H9 (cell line): ENCODE measurements at places on chromosomes 13 and 19. TPM values are rescaled to one million over a fixed set of nuclear protein-coding genes. Genes with fewer than 3 reads are reported as not detected.

Gene VSIG10L
- total RNA-seq, result 5.3 and 5.6 TPM in 2 replicates

Gene MISP
- 0.44 and 0.83 TPM in 2 replicates for total RNA-seq

Gene CFD
- 1.9 and 2.8 TPM in 2 replicates for total RNA-seq

Gene CEBPG
- 33.7 and 33.9 TPM in 2 replicates for total RNA-seq

Gene CHMP2A
- 105 and 109 TPM in 2 replicates for total RNA-seq

Gene LPAR2
- total RNA-seq, result 49.5 and 51.8 TPM in 2 replicates

Gene ALOX5AP
- not detected in 2 replicates for total RNA-seq

Gene PPM1N
- 7.7 and 8.1 TPM in 2 replicates for total RNA-seq

Gene SIAH3
- not detected in 2 replicates for total RNA-seq

Gene ATP1A3
- total RNA-seq, result 11.6 and 12.0 TPM in 2 replicates

Gene RNF225
- total RNA-seq, result 2.0 and 2.1 TPM in 2 replicates

Gene ANKLE1
- total RNA-seq, result 15.0 and 16.5 TPM in 2 replicates

Gene NPAS1
- 17.8 and 20.0 TPM in 2 replicates for total RNA-seq

Gene CGB2
- 0.55 and 0.77 TPM in 2 replicates for total RNA-seq

Gene ABHD13
- total RNA-seq, result 6.1 and 6.2 TPM in 2 replicates

Gene DHDH
- total RNA-seq, result 1.4 and 2.0 TPM in 2 replicates

Gene C19orf73
- 0.72 and 1.1 TPM in 2 replicates for total RNA-seq

Gene ATP4B
- total RNA-seq, result not detected in 2 replicates

Gene SLC8A2
- 10.7 and 11.3 TPM in 2 replicates for total RNA-seq

Gene HCN2
- 3.7 and 4.1 TPM in 2 replicates for total RNA-seq

Gene LHB
- not detected in 2 replicates for total RNA-seq

Gene ZNF575
- total RNA-seq, result not detected in 2 replicates

Gene CCL25
- not detected in 2 replicates for total RNA-seq

Gene DNAAF3
- total RNA-seq, result 3.0 and 4.6 TPM in 2 replicates

Gene SRRM5
- 0.44 and 0.70 TPM in 2 replicates for total RNA-seq

Gene ZNF506
- total RNA-seq, result 2.0 and 3.0 TPM in 2 replicates

Gene PRTN3
- total RNA-seq, result 0.31 TPM in 1 of 2 replicates, not detected in the other

Gene OSCAR
- 0.24 and 0.53 TPM in 2 replicates for total RNA-seq

Gene OR7A5
- not detected in 2 replicates for total RNA-seq

Gene ZNF569
- 12.9 and 14.2 TPM in 2 replicates for total RNA-seq

Gene PROZ
- not detected in 2 replicates for total RNA-seq

Gene NAPSA
- total RNA-seq, result 0.33 and 0.44 TPM in 2 replicates

Gene SLAIN1
- 23.2 and 23.4 TPM in 2 replicates for total RNA-seq

Gene EPN1
- 158 and 159 TPM in 2 replicates for total RNA-seq

Gene CFAP97D2
- not detected in 2 replicates for total RNA-seq

Gene CLDN10
- 20.7 and 20.9 TPM in 2 replicates for total RNA-seq

Gene PRRG2
- 3.3 and 3.5 TPM in 2 replicates for total RNA-seq

Gene PTH2
- 0.92 and 0.96 TPM in 2 replicates for total RNA-seq

Gene MUC16
- total RNA-seq, result 0.22 and 0.29 TPM in 2 replicates

Gene F10
- 1.7 TPM in 2 replicates for total RNA-seq

Gene CDADC1
- 3.9 and 4.9 TPM in 2 replicates for total RNA-seq

Gene ZNF497
- total RNA-seq, result 2.4 TPM in 2 replicates

Gene FBXO17
- total RNA-seq, result 25.5 and 25.9 TPM in 2 replicates

Gene ZNF835
- 0.07 and 0.18 TPM in 2 replicates for total RNA-seq

Gene UPK1A
- 3.0 and 4.3 TPM in 2 replicates for total RNA-seq

Gene ZFP14
- 4.0 and 4.5 TPM in 2 replicates for total RNA-seq
